A375 (cell line): ENCODE measurements at places on chromosomes 5 and 9. TPM values are rescaled to one million over a fixed set of nuclear protein-coding genes. Genes with fewer than 3 reads are reported as not detected.

Gene SHROOM1
- total RNA-seq: 9.9 and 14.4 TPM in 2 replicates

Gene LMX1B
- 0.41 and 0.85 TPM in 2 replicates for total RNA-seq

Gene SPRY4
- 40.5 and 65.7 TPM in 2 replicates for total RNA-seq

Gene MYO10
- 13.5 and 15.8 TPM in 2 replicates for total RNA-seq

Gene LPCAT1
- total RNA-seq: 30.6 and 36.4 TPM in 2 replicates

Gene CORO2A
- 3.7 and 4.1 TPM in 2 replicates for total RNA-seq

Gene INVS
- total RNA-seq: 19.8 and 21.0 TPM in 2 replicates

Gene DNM1
- total RNA-seq: 43.2 and 45.4 TPM in 2 replicates

Gene SPINK5
- not detected in 2 replicates for total RNA-seq

Gene DMRTA1
- total RNA-seq: 11.7 and 12.2 TPM in 2 replicates

Gene HAVCR2
- total RNA-seq: 1.2 TPM in 1 of 2 replicates, not detected in the other

Gene SLCO6A1
- not detected in 2 replicates for total RNA-seq

Gene GABRP
- not detected in 2 replicates for total RNA-seq

Gene AK3
- 28.8 and 29.3 TPM in 2 replicates for total RNA-seq

Gene C9orf153
- total RNA-seq: not detected in 2 replicates

Gene SPINK7
- not detected in 2 replicates for total RNA-seq

Gene SHISAL2B
- not detected in 2 replicates for total RNA-seq

Gene NXNL2
- total RNA-seq: 0.49 and 0.56 TPM in 2 replicates

Gene PCDHGB2
- total RNA-seq: 1.9 and 2.3 TPM in 2 replicates

Gene WDR38
- total RNA-seq: not detected in 2 replicates

Gene MYMK
- not detected in 2 replicates for total RNA-seq

Gene PDZD2
- 5.5 and 6.0 TPM in 2 replicates for total RNA-seq

Gene FLT4
- total RNA-seq: 0.03 and 3.7 TPM in 2 replicates

Gene PCDHGA9
- 1.1 and 2.7 TPM in 2 replicates for total RNA-seq

Gene BTNL8
- total RNA-seq: 0.57 and 0.72 TPM in 2 replicates
